A549 treated with dexamethasone at 1 μM for 4 hours (cell line): ENCODE measurements at places on chromosomes 12 and 14. TPM values are rescaled to one million over a fixed set of nuclear protein-coding genes. Genes with fewer than 3 reads are reported as not detected.

The TMEM132D gene
- not detected in 5 replicates for total RNA-seq

The CLMN gene
- total RNA-seq, result 4.7 to 9.3 TPM (median 7.0 TPM) in 5 replicates

The EXD2 gene
- total RNA-seq, result 12.1 to 14.5 TPM (median 13.6 TPM) in 5 replicates

The OTUB2 gene
- 2.5 to 3.7 TPM (median 3.1 TPM) in 5 replicates for total RNA-seq

The LGR5 gene
- 0.02 TPM in 1 of 5 replicates, not detected in the others for total RNA-seq

The IGFBP6 gene
- total RNA-seq, result 171 to 218 TPM (median 205 TPM) in 5 replicates

The ETFRF1 gene
- 7.8 to 11.9 TPM (median 8.9 TPM) in 5 replicates for total RNA-seq

The B4GALNT3 gene
- 0.49 to 0.74 TPM (median 0.52 TPM) in 5 replicates for total RNA-seq

The LRP6 gene
- 10.0 to 25.2 TPM (median 19.4 TPM) in 5 replicates for total RNA-seq

The RFX4 gene
- total RNA-seq, result 0.02 to 0.07 TPM (median 0.04 TPM) in 4 of 5 replicates, not detected in the other

The MIP gene
- 0.15 TPM in 1 of 5 replicates, not detected in the others for total RNA-seq

The SMOC1 gene
- 16.6 to 23.1 TPM (median 18.1 TPM) in 5 replicates for total RNA-seq

The GLIPR1L1 gene
- not detected in 5 replicates for total RNA-seq

The MEG3 gene
- 22.8 to 60.4 TPM (median 42.3 TPM) in 5 replicates for total RNA-seq

The RTL1 gene
- total RNA-seq, result 0.21 to 0.29 TPM (median 0.24 TPM) in 5 replicates

The SERPINA10 gene
- 0.04 TPM in 1 of 5 replicates, not detected in the others for total RNA-seq

The SLC38A2 gene
- 81.5 to 172 TPM (median 144 TPM) in 5 replicates for total RNA-seq

The MMP14 gene
- 0.52 to 0.78 TPM (median 0.69 TPM) in 5 replicates for total RNA-seq

The STAT2 gene
- total RNA-seq, result 7.6 to 13.7 TPM (median 11.1 TPM) in 5 replicates

The WNT5B gene
- 2.0 to 3.6 TPM (median 2.8 TPM) in 5 replicates for total RNA-seq

The HHIPL1 gene
- total RNA-seq, result 0.09 to 0.34 TPM (median 0.31 TPM) in 5 replicates

The ST8SIA1 gene
- 0.09 TPM in 1 of 5 replicates, not detected in the others for total RNA-seq

The SLC25A47 gene
- not detected in 5 replicates for total RNA-seq

The C12orf56 gene
- 0.07 to 0.21 TPM (median 0.18 TPM) in 3 of 5 replicates, not detected in the others for total RNA-seq

The CMKLR1 gene
- 0.02 to 0.11 TPM (median 0.05 TPM) in 3 of 5 replicates, not detected in the others for total RNA-seq

The BIN2 gene
- total RNA-seq, result 0.14 to 0.23 TPM (median 0.19 TPM) in 5 replicates

The DDX11 gene
- 31.1 to 45.0 TPM (median 43.1 TPM) in 5 replicates for total RNA-seq

The VWF gene
- 0.03 to 0.31 TPM (median 0.24 TPM) in 5 replicates for total RNA-seq

The SLC38A4 gene
- 0.16 to 0.42 TPM (median 0.23 TPM) in 5 replicates for total RNA-seq

The EML1 gene
- total RNA-seq, result 30.7 to 38.3 TPM (median 35.4 TPM) in 5 replicates

The SLC16A7 gene
- total RNA-seq, result 0.05 to 0.28 TPM (median 0.19 TPM) in 5 replicates

The CNTN1 gene
- 41.8 to 71.5 TPM (median 59.8 TPM) in 5 replicates for total RNA-seq

The DNAH10 gene
- total RNA-seq, result 0.18 to 0.38 TPM (median 0.29 TPM) in 5 replicates

The OR4E2 gene
- total RNA-seq, result not detected in 5 replicates

The ESYT1 gene
- 56.5 to 75.8 TPM (median 72.7 TPM) in 5 replicates for total RNA-seq

The SOAT2 gene
- 0.17 to 0.27 TPM (median 0.26 TPM) in 5 replicates for total RNA-seq

The BCL11B gene
- total RNA-seq, result 0.29 to 0.59 TPM (median 0.47 TPM) in 5 replicates

The DIP2B gene
- 10.7 to 16.7 TPM (median 15.6 TPM) in 5 replicates for total RNA-seq

The LRIG3 gene
- total RNA-seq, result 3.6 to 4.8 TPM (median 3.8 TPM) in 5 replicates

The KERA gene
- not detected in 5 replicates for total RNA-seq

The EPYC gene
- total RNA-seq, result not detected in 5 replicates

The FAM186B gene
- total RNA-seq, result 0.07 to 0.16 TPM (median 0.12 TPM) in 4 of 5 replicates, not detected in the other

The ZDHHC22 gene
- total RNA-seq, result 0.20 to 0.27 TPM (median 0.23 TPM) in 5 replicates

The GPR132 gene
- total RNA-seq, result 0.32 to 0.86 TPM (median 0.54 TPM) in 5 replicates

The C1S gene
- total RNA-seq, result 41.7 to 58.5 TPM (median 47.4 TPM) in 5 replicates

The KRT5 gene
- total RNA-seq, result 0.46 to 1.5 TPM (median 0.70 TPM) in 5 replicates

The GZMH gene
- not detected in 5 replicates for total RNA-seq

The NAV3 gene
- total RNA-seq, result 3.8 to 6.1 TPM (median 5.6 TPM) in 5 replicates

The ORMDL2 gene
- 79.6 to 103 TPM (median 94.6 TPM) in 5 replicates for total RNA-seq

The PPFIA2 gene
- not detected in 5 replicates for total RNA-seq

The SCNN1A gene
- total RNA-seq, result 16.8 to 31.6 TPM (median 27.9 TPM) in 5 replicates

The EEF1AKMT3 gene
- 4.7 to 6.4 TPM (median 5.5 TPM) in 5 replicates for total RNA-seq

The C12orf54 gene
- total RNA-seq, result not detected in 5 replicates

The LRRC74A gene
- total RNA-seq, result not detected in 5 replicates

The IFNG-AS1 gene
- total RNA-seq, result not detected in 5 replicates

The STRAP gene
- 194 to 211 TPM (median 200 TPM) in 5 replicates for total RNA-seq
